ENCODE measurements at places on chromosomes 16 and 17.

DNA sequence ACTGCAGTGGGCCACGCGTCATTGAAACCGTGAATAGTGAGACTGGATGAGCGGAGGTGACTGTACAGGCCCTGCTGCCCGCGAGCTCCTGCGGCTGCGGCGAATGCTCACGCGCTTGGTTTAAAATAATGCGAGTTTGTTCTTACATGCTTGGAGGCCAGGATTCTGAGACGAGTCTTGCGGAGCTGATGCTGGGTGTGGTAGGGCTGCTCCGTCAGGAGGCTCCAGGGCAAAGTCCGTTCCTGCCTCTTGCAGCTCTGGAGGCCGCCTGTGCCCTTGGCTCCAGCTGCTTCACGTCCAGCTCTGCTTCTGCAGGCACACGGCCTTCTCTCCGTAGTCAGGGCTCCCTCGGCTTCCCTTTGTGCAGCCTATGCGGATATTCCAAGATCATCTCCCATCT, 9.5 kb downstream of the ACSF3 start:
- DNase-seq = no peak

DNA sequence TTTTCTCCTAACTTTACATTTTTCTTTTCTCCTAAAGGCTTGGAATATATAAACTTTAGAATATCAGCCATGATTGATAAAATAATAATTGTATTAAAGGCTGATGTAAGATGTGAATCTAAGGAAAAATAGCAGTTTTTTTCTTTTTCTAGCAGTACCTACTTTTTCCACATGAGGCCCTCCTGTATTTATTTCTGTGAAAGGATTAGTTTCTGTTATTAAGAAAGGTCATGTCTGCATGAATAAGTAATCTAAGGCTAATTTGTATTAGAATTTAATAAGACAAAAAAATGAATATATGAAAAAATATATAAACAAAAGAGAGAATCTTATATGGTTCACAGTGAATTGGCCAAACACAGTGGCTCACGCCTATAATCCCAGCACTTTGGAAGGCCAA, 85.3 kb downstream of the STXBP4 start:
- no peak for DNase-seq

DNA sequence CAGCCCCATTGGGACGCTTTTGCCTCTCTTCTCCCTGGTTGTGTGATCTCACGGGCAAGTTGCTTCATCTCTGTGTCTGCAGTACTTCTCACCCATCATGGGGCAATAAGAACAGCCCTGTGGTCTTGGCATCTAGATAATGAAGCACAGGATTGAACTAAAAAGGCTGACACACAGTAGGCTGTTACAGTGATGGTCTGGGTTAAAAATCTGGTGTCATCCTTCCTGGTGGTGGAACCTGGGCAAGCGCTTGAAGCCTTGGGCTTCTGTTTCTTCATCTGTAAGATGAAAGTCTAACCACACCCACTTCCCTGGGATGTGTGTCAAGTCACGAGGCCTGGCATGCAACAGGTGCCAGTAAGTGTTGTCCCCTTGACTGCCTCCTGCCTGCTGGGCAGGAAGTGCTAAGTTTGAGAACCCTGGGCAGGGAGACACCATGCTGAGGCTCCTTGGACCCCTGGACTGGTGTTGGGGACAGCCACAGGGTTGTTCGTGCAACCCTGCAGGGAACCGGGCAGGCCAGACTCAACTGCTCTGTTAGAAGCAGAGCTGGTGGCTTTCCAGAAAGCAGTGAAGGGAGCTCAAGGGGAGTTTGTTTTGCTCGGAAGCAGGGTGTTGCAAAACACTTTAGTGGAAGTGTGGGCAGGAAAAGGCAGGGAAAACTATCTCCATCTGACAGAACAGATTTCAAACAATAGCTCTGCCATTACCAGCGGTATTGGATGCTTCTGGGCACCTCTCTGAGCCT, 5.9 kb upstream of the MAP2K3 start:
- peak; percentile 73 for DNase-seq

GRCh38 chr16:85746460-85747215, 4.3 kb downstream of the C16orf74 start:
- no peak for DNase-seq

All from activated CD4-positive, alpha-beta memory T cell treated with anti-CD3 and anti-CD28 coated beads, Interleukin-2, amount 10 ng/mL, durations not matched to agents 7 days and 5 days (primary cell).